ENCODE measurements at places on chromosomes 4 and X.

DNA sequence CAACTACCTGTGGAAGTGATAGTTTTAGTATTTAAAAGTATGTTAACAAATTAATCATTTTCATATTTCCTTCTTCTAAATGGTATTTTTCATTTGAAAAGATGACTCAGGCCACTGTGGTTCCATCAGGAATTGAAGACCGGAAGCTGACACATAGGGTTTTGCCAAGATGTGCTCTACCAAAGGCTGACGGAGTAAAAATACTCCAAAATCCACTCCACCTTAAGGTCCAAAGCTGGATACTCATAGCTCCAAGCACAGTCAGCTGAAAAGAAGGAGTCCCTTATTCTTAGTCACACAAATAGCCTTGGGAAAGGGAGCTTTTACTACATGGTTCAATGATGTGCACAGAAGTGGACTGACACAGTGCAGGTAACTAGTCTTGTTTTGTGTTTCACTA is 472.0 kb downstream of the ARAP2 start:
- no peak for DNase-seq

DNA sequence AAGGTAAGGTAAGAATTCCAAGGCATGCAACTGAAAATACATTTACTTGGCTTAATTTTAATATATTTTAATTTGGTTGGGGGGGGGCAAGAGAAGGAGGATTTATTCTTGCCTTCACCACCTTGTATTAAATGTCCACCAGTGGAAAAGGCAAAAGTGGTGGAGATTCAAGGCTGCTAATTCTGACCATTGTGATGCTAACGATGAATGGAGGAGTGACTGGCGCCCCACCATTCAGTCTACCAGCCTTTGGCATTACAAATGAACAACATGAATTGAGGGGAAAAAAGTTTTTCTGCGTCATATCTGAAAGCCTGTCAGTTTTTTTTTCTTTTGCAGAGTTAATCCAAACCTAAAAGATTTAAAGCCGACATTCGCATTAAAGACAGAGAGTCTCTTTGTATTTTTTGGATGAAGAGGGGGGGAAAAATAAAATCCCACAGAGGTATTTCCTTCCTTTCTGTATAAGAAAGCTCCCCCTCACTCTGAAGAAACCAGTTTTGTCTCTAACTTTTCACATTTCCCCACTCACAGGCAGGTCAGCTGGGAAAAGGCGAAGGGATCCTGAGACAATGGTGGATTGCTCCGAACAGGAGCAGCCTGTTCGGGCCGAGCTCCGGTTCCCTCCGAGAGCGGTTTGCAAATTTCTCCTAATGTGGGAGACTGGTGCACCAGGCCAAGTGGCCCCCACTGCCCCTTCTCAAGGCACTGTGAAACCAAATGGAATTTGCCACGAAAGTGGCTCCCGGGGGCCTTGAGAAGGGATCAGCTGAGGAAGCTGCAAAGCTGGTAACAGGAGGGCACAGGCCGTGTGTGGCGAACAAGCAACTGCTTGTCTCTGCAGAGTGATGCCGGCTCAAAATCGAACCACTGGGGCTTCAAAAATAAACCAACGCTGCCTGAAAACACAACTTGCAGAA is 28.1 kb downstream of the SHISA3 start:
- no peak for DNase-seq

- DNase-seq = no peak
Measured at GRCh38 chrX:69457756-69458155, 46.4 kb upstream of the NALF2 start.

DNA sequence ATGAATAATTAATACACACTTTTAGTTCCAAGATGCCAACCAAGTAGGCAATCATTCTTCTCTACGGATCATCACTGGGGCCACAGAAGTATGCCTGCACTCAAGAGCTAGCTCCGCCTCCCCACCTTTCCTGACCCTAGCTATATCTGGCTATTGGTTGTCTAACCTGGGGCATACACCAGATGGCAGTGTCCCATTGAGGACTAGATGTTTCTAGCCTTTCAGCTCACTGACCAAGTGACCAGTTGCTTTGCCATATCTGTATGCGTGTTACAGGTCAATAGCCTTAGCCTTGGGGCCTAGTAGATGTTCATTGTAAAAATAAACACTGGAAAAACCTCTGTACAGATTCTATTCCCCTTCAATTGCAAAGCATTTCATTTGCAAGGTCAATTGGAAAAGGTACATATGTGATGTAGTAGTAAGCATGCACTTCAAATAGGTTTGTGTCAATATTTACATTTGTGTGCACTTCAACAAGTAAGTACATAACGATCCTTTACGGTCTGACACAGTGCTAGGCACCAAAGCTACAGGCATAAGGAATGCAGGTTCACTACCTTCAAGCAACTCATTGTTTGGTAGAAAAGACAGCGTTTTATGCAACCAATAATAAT is 521.7 kb downstream of the PPARGC1A start:
- DNase-seq = no peak

GRCh38 chr4:116632269-116632668 is 453.1 kb downstream of the TRAM1L1 start:
- no peak for DNase-seq

GRCh38 chr4:74364652-74365491 is at the start of gene EREG:
Gene EREG, plus strand, starts transcription at chr4:74365145. Its CDS starts 164 bp downstream, at chr4:74365309.
- DNase-seq = no peak

- DNase-seq = no peak
Measured at GRCh38 chr4:142354794-142355420, 491.2 kb downstream of the INPP4B start.

- DNase-seq = no peak
Measured at GRCh38 chr4:48361012-48361400, 19.7 kb downstream of the SLAIN2 start.

- no peak for DNase-seq
Measured at GRCh38 chr4:181659876-181660275, 583.3 kb upstream of the TENM3 start.

DNA sequence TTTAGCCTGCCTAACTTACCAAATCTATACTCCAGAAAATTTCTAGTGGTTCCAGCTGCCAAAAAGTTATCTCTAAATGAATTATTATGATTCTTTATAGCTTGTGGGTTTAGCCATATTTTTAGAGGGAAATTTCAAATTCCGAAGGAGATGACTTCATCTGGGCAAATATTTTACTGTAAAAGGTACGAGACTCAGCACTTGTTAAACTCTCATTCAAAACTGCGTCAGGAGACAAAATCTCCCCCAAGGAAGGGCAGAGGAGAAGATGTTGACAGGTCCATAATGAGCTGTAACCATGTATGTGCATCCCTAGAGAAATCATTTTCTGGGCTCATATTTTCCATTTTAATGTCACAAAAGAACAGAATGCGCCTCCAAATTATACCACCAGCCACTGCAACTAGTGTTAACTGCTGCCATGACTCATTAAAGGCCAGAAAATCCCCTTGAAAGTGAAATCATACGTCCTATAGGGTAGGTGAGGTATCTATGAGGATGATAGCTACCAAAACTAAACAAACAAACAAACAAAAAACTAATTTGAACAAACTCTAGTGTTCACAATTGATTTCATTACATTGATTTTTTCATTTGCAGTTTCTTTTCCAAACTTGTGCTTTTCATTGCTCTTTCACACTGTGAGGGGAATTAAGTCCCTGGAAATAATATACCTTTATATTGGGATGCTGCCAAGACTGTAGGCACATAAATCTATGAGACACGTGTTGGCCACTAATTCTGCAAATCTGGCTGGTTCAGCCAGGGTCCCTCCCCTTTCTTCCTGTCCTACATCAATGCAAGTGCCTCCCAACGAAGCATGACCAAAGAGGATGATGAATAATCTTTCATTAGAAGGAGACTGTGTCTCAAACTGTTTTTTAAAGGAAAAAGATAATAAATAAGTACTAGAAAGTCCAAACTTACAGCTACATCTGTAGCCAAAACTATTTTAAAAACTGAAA is 85.8 kb downstream of the ARHGAP6 start:
- no peak for DNase-seq

GRCh38 chr4:87863486-87863885 is 30.7 kb downstream of the MEPE start:
- no peak for DNase-seq

GRCh38 chr4:67550857-67551256 is 5.6 kb upstream of the CENPC start:
- no peak for DNase-seq

DNA sequence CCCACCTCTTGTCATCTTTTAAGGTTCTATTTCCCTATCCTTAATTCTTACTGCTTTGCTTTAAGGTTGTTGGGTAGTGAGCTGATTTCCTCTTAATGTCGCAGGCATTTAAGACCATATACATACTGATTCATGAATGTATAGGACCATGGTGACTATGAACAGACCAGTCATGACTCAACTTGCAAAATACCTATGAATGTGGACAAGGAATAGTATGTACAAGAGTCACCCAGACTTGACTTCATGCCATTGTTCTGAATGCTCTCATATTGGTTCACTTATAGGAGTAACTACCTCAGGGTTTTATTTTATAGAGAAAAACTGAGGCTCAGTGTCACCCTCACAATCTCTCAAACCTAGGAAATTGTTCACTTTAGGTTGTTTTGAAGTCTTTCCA is 44.3 kb downstream of the CCNG2 start:
- no peak for DNase-seq

GRCh38 chrX:103378990-103379389 is 2.7 kb downstream of the BEX3 start:
- DNase-seq = no peak

GRCh38 chr4:170243662-170244288 is 154.0 kb upstream of the AADAT start:
- DNase-seq = no peak

DNA sequence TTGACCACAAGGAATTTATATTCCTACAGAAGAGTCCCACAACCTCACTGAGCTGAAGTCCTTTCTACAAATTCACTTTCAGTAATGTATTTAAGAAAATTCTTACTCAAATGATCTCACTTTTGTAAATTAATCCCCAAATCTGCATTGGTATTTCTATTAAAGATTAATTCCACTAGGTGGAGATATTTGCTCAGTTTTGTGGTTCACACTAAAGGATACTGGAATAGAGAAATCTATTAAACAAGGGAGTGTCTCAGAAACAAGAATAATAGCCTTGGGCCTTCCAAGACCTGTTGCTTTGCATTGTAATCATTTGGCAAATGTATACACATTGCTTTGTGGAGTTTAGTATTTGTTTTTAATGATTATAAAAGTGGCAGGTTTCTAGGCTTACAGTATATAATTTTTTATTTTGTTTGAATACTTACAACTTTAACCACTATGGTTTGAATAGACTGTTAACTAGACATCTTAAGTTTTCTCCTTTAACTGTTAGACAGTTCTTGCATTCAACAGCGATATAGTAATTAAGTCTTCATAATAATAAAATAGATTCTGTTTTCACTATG is 25.9 kb downstream of the CFAP299 start:
- DNase-seq = no peak

- DNase-seq = no peak
Measured at GRCh38 chr4:76733068-76733771, 164.7 kb downstream of the SOWAHB start.

GRCh38 chrX:1451661-1452515 is 821 bp downstream of the ASMTL start:
- DNase-seq = no peak

DNA sequence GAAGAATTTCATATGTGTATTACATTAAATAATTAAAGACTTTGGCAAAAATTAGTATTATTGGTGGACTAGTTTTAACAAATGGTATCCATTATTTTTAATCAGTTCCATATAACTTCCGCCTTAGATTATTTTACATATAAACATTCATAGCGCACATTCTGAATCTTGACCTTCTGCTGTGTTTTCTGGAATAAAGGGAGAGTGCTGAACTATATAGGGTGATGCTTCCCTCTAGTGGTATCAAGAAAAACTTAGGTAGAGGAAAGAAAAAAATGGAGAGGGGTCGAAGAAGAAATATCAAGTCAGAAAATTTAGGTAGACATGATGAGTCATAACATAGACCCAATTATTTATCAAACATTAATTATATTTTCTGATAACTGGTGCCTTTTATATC is 155.6 kb upstream of the PACRGL start:
- DNase-seq = no peak

GRCh38 chrX:110041980-110042379 is 39.1 kb downstream of the TMEM164 start:
- DNase-seq = no peak

DNA sequence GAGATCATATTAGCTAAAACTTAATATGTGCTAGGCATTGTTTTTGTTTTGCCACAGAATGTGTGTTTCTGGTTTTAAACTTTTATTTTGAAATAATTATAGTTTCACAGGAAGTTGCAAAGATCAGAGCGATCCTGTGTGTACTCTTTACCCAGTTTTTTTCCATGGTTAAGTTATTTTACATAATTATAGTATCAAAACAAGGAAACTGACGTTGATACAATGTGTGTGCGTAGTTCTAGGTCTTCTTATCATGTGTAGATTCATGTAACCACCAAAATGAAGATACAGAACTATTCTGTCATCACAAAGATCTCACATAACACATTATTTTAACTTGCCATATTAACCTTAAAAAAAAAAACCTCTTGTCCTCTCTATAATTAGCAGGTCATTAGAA is 69.2 kb downstream of the BLTP1 start:
- no peak for DNase-seq

- DNase-seq = no peak
Measured at GRCh38 chr4:14070289-14070880, 442.9 kb upstream of the BOD1L1 start.

GRCh38 chr4:1416051-1416947 is 10.1 kb upstream of the NKX1-1 start:
- no peak for DNase-seq

- no peak for DNase-seq
Measured at GRCh38 chr4:150501983-150502382, 80.0 kb upstream of the MAB21L2 start.

DNA sequence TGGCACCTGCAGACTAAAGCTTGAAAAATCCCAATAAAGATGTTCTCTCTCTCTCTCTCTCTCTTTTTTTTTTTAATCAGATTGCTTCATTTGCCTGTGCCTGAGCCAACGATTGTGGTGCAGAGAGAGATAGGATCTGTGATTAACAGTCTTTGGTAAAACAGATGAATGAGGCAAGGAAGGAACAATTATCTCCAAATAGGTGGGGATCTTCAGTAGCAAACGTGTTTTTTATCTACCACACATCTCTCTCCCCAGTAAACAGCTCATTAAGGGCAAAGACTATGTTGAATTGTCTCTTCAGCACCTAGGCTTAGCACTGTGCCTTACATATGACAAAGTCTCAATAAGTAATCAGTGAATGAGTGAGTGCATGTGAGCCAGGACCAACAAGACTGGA is 96.3 kb downstream of the SMIM20 start:
- DNase-seq = no peak

DNA sequence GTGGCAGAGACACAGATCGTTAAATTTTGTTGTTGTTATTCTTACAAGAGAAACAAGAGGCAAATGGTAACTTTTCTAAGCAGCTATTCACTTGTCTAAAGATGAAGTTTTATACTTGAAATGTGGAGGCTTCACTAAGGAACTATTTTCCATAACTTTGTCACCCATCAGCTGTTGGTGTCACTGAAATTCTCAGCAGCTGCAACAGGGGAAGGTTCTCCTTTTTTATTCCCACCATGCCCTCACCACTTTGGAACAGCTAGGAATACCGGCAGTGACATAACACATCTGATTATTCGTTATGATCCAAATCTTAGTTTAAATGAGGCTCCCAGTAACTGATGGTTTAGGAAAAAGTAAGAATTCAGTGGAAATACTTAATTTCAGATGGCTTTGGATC is 147.0 kb upstream of the LEF1 start:
- no peak for DNase-seq

GRCh38 chrX:27808226-27808625 is 436 bp downstream of the MAGEB10 start:
- no peak for DNase-seq

- DNase-seq = no peak
Measured at GRCh38 chrX:120308558-120308957, 2.7 kb downstream of the TMEM255A start.

GRCh38 chrX:53494436-53494835 is 60.3 kb upstream of the HSD17B10 start:
- DNase-seq = no peak
